ENCODE measurements at places on chromosomes 5 and 9. TPM values are rescaled to one million over a fixed set of nuclear protein-coding genes. Genes with fewer than 3 reads are reported as not detected.

Gene ZFP2
- 0.56 TPM for total RNA-seq

Gene ENHO
- total RNA-seq, result not detected

- no peak for DNase-seq
Measured at GRCh38 chr5:41832430-41832829, 37.8 kb downstream of the OXCT1 start.

Gene GRM6
- not detected for total RNA-seq

Gene MRPL22
- 13.3 TPM for total RNA-seq

Measured in IMR-90 (cell line).